AG04449 (cell line): ENCODE measurements at places on chromosomes 1 and 21.
A peak's percentile ranks its signal among the peaks of the same experiment; 100 is the strongest.

GRCh38 chr1:184990204-184990603, 15.9 kb upstream of the NIBAN1 start:
- no peak for DNase-seq

- DNase-seq = no peak
Observed at GRCh38 chr21:17371450-17371849, 141.4 kb upstream of the CXADR start.

DNA sequence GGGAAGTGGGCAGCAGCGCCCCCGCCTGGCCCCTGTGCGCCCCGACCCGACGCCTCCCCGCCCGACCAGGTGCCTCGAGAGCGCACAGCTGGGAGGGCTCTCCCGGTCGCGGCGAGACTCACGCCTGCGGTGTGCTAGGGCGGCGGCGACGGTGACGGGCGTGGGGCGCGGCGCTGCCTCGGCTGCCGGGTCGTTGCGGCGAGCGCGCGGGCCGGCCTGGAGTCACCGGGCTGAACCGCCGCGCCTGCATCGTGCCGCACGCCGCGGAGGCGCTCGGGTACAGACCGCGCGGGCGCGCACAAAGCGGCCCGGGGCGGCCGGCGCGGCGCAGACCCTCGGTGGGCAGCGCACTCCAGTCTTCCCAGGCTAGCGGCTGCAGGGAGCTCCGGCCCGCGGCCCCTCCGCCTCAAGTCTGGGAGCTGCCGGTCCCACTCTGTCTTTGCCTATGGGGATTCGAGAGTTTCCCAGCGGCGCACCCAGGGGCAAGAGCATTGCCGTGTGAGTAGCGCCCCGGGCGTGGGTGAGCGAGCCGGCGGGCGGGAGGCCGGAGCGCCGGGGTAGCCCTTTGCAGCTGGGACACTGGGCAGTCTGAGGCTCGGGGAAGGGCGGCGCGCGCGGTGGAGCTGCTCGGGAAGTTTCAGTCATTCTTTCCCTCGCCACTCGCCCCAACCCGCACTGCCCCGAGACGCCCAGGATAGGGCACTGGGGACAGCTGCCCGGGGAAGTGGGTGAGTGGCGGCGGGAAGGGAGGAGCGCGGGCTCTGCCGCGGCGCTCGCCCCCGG, at the start of gene SLC35F3:
TSS of gene SLC35F3 (plus strand) at position 44 of the 783 bp plus-strand sequence.
- DNase-seq = no peak

DNA sequence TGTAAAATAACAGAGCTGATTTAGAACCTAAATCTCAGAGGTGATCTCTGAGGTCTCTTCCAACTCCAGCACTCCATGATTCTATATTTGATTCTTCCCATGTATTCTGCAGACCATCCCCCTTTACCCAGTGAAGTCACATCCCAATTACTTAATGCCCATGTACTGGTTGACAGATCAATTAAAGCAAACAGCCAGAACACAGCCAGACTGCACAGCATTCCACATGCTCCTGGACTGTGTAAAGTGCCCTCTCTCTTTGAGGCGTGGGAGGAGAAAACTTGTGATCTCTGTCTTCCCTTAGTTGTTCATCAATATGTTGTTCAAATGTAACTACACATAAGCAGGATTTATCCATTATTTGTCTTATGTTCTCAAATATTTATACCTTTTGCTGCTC, 18.1 kb downstream of the NOS1AP start:
- no peak for DNase-seq

DNA sequence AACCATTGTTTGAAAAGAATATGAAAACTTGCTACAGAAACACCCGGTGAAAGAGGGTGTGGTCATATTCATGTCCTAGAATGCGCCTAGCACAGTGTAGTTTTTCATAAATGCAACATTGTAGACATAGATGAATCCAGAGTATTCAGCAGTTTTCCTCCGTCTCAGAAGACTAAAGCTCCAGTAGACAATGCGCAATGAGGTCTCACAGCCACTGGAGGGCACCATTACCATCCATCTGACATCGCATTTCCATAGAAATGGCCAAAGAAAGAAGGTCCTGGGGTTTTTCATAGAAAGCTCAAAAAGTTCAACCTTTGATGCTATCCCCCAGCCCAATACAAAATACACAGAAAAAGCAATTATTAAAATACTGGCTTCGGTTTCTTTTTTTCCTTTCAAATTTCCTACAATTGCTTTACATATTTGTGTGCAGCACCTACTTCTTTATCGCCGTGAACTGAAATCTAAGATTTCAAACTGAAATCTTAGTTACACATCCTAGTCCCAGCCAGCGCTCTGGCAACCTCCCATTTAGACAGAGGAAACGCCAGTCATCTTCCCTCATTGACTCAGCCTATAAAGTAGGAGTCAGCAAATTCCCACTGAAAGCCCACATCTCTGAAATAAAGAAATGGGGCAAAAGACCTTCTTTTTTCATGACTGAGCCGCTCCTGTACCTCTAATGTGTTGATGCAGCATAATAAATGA, 3.9 kb upstream of the CD58 start:
- DNase-seq = no peak

GRCh38 chr1:157399984-157400382, 152.3 kb downstream of the FCRL5 start:
- DNase-seq = no peak

DNA sequence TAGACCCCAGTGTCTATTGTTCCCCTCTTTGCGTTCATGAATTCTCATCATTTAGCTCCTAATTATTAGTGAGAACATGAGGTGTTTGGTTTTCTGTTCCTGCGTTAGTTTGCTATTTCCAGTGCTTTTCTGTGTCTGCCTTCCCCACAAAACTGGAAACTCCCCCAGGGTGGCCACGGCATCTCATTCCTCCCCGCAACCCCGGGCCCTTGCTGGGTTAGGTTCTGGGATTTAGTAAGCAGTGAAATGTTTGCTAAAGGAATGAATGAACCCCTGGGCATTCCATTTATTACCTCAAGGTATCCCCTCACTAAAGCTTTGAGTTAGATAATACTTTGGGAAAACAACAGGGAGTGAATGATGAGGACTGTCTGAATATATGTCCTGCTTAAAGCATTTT, 142.9 kb downstream of the GLUL start:
- DNase-seq = no peak

DNA sequence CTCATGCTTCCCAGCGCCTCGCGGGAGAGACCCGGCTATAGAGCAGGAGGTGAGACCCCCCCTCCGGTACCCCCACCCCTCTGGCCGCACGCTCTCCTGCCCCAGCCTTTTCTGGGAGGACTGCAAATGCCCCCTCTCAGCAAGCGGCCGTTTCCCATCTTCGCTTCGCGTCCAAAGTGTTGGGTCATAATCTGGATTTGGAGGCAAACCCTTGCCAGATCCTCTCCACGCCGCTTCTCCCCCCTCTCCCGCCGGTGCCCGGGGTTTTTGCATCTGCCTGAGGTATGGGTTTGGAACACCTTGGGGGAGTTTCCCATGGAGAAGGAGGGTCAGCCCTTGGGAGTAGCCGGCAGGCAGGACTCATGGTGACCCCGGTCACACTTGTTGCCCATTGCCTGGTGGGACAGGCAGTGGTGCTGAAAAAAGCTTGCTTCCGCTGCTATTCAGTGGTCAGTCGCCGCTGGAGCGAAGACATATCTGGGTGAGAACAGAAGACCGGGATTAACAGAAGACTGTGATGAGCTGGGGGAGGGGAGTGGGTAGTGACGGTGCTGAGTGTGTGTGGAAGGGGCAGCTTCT, 935 bp downstream of the KCNK2 start:
- no peak for DNase-seq

DNA sequence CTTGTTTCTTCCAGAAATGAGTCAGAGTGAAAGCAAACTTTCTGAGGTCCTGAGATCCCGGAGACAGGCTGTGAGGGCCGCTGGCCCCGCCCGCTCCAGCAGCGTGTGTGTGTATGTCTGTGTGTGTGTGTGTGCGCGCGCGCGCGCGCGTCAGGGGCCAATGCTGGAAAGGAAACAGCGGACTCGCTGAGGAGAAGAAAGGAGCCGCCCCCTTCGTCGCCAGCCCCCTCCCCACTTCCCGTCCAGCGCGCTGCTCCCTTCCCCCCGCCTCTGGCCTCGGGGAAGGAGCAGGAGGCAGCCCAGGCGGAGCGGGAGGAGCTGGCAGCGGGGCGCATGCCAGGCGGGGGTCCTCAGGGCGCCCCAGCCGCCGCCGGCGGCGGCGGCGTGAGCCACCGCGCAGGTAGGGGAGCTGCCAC, at the start of gene DISC1:
TSS of gene DISC1 (plus strand) at position 256 of the 416 bp plus-strand sequence. CDS start at position 334, 78 bp downstream.
- peak; percentile 64 for DNase-seq

- no peak for DNase-seq
Observed at GRCh38 chr1:246527402-246528088, 20.5 kb upstream of the SMYD3 start.

- no peak for DNase-seq
Observed at GRCh38 chr1:172647110-172647564, 11.8 kb upstream of the FASLG start.

- no peak for DNase-seq
Observed at GRCh38 chr1:14520514-14521163, 77.8 kb upstream of the KAZN start.

- DNase-seq = no peak
Observed at GRCh38 chr1:233328142-233328921, 808 bp downstream of the MAP3K21 start.

DNA sequence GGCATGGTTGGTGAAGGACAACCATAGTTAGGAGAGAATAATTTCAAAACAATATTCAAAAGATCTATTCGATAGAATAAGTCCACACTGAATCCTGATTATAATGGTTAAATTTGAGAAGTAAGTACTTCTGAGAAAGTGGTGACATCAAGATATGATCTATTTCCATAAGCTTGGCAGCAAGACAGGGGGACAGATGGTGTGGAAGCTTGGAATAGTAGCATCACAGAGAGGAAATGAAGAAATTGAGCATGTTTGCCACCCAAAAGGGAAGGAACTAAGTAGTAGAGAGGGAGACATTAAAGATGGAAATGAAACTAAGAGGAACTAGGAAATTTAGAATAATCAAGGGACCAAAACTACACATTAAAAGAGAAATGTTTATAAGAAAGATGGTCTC, 94.5 kb downstream of the OLFM3 start:
- no peak for DNase-seq

GRCh38 chr1:47181095-47181954, 8.5 kb downstream of the PDZK1IP1 start:
- no peak for DNase-seq

DNA sequence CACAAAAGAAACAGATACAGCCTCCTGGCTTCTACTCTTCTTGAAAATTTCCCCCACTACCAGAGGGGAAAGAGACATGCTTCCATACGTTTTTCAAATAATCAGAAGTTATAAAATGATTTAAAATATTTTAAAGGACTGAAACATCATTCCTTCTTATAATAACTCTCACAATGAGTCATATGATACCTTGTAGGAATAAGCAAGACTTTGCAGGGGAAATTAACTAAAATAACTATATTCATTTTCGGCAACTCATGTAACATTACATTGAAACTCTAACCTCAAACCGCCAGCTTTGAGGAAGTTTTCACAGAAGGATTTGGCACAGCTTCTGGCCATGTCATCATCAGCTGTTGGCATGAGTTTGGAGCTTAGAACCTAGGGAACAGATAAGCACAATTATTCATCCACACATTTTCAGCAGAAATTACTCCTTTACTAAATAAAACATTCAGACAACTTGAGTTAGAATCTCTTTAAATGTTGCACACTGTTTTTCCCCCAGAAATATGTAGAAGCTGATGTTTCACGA, 85.9 kb downstream of the USP24 start:
- peak; percentile 10 for DNase-seq

DNA sequence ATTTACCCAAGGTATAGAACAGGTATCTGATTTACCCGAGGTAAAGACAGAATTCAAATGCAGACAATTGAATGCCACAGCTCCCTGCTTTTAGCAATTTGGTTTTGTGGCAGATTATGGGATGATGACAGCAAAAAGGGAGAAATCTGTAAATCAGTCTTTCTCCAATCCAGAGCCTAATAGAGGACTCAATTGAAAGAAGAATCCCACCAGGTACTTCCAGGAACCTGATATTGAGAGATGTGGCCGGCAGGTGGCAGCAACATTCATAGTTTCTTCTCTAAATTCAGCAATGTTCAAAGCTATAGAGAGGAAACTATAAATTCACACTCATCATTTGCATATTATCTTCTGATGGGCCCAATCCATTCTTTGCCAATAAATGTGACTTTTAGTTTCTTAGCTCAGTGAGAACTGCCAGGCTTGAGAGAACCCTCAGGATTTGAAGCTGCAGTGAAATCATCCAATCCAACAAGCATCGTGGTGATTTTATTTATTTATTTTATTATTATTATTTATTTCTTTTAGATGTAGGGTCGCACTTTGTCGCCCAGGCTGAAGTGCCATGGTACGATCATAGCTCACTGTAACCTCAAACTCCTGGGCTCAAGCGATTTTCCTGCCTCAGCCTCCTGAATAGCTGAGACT, 9.8 kb upstream of the PHACTR4 start:
- no peak for DNase-seq
